ENCODE measurements at places on chromosomes 11 and 22.

- DNase-seq = no peak
These were observed 21.5 kb downstream of the PRRG4 start for GRCh38 chr11:32851251-32851650.

GRCh38 chr22:27220339-27220738, 563.0 kb downstream of the MIAT start:
- DNase-seq = no peak

GRCh38 chr11:111450480-111451320, 61.5 kb downstream of the BTG4 start:
- DNase-seq = no peak

- no peak for DNase-seq
These were observed 466.5 kb downstream of the FAM181B start for GRCh38 chr11:82267186-82267585.

GRCh38 chr11:26859416-26859815, 134.5 kb upstream of the FIBIN start:
- DNase-seq = no peak

DNA sequence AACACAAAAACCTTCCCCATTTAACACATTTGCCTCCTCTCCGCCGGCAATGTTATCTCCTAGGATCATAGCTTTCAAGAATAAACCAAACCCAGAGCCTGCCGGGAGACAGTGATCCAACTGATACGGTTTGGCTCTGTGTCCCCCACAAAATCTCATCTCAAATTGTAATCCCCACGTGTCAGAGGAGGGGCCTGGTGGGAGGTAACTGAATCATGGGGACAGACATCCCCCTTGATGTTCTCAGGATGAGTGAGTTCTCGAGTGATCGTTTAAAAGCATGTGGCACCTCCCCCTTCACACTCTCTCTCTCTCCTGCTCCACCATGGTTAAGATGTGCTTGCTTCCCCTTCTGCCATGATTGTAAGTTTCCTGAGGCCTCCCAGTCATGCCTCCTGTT, 33.3 kb downstream of the RBFOX2 start:
- DNase-seq = no peak

DNA sequence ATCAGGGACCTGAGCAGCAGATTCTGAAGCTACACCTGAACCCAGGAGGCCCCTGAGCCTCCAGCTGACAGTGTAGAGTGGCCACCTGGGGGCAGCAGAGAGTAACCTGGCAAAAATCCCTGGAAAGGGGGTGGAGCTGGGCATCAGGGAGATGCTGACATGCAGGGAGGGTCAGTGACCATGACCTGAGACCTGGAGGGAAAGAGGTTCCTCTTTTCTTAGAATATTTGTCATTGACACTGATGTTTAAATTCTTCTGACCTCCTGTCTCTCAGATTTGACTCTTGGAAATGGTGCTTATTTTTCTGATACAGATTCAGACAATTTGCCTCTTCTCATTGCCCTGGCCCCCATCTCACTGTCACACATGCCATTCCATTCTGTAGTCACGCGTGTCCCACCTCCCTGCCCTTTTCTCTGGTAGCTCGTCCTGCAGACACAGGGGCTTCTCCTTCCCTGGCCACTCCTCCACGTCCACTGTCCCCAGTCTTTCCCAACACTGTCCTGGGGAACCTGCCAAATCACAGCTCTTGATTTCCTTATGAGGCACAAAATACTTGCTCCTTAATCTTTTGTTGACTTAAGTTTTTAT, 117.2 kb upstream of the IGLL5 start:
- DNase-seq = peak; percentile 43

DNA sequence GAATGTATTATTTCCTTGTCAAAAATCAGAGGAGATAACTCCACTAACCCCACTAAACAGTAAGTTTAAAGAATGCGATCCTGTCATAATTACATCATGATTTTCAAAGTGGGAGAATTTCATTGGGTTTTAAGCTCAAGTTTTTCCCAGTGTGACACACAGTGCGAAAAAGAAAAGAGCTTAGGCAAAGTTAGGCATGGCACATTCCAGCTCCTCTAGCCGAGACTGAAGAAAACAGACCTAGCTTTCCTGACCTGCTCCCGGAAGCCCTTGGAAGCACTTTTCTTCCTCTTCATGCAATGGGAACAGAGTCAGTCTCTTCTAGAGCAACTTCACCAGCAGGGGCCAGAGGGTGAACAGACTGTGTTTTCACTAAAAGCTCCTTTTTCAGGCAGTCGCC, 76.6 kb upstream of the AKIP1 start:
- DNase-seq = no peak

DNA sequence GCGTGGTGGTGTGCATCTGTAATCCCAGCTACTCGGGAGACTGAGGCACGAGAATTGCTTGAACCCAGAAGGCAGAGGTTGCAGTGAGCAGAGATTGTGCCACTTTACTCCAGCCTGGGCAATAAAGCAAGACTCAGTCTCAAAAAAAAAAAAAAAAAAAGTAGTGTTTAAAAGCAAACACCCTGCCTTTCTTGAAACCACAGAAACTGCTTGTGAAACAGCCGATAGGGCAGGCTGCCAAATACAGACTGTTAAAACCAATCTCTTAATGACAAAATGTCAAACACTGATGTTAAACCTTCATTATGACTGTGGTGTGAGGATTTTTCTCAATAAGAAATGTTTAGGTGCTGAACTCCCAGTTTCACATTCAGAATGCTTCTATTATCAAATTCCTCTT, 27.3 kb downstream of the MARK2 start:
- DNase-seq = peak; percentile 56

DNA sequence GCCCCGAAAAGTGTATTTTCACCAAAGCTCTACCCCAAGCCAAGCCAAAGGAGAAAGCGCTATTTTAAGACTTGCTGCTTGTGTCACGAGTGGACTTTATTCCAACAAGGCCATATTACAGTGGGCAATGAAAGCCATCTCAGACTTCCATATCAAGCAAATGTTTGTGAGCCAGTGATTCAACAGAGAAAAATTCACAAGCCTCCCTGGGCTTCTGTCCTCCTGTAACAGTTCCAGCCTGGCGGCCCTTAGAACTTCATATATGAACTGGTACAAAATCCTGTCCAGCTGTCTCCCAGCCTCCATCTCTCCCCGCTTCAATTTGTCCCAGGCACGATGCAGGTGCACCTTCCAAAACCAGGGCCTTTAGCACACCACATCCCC, 11.2 kb downstream of the LARGE1 start:
- DNase-seq = no peak

DNA sequence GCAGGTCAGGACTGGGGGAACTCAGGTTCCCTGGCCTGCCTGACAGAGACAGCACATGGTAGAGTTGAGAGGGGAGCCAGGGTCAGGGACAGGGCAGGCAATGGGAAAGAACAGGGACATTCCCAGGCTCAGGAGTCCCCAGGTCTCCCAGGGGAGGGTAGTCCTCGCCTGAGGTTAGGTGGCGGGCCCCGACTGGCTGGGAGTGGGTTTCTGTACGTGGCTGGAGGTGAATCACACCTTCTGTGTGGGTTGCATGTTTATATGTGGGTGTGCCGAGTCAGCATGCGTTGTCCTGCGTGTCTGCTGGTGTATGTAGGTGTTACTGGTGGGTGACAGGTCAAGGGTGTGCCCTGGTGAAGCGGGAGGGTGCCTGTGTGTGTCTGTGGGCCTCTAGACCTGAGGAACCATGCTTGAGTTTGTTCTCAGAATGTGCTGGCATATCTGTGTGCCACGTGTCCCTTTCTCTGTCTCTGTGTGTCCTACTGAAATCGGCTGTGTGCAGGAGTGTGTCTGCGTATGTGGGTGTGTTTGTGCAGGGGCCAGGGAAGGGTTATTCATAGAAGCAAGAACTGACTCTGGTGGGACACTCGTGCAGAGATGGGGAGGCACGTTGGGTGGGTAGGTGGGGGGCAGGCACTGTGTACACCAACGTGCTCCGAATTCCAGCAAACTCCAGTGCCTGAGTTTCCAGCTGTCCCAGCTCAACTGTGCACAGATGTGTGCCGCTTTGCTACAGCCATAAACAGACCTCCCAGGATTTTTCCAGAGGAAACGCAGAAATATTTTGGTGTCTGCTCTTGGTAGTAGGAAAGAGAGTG, 23.8 kb upstream of the OAF start:
- DNase-seq = no peak

GRCh38 chr22:50325444-50326224, 1.2 kb downstream of the DENND6B start:
- DNase-seq = no peak

GRCh38 chr22:46536537-46537224, 739 bp downstream of the CELSR1 start:
- no peak for DNase-seq

DNA sequence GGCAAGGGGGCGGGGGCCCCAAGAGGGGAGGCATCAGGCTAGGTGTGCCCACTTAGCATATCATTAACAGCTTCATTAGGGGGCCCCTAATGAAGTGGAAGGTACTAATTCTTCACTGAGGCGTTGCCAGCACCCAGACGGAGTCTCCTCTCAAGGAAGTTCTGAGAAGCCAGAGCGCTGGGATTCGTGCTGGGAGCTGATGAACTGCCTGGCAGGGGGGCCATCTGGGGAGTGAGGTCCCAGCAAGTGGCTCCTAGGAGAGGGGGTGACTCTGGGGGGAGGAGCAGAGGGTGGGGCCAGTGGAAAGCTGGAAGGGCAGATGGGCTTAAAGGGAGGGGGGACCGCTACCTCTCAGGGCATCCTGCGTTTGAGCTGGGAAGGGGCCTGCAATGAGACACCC, 29.8 kb downstream of the DAGLA start:
- DNase-seq = no peak

DNA sequence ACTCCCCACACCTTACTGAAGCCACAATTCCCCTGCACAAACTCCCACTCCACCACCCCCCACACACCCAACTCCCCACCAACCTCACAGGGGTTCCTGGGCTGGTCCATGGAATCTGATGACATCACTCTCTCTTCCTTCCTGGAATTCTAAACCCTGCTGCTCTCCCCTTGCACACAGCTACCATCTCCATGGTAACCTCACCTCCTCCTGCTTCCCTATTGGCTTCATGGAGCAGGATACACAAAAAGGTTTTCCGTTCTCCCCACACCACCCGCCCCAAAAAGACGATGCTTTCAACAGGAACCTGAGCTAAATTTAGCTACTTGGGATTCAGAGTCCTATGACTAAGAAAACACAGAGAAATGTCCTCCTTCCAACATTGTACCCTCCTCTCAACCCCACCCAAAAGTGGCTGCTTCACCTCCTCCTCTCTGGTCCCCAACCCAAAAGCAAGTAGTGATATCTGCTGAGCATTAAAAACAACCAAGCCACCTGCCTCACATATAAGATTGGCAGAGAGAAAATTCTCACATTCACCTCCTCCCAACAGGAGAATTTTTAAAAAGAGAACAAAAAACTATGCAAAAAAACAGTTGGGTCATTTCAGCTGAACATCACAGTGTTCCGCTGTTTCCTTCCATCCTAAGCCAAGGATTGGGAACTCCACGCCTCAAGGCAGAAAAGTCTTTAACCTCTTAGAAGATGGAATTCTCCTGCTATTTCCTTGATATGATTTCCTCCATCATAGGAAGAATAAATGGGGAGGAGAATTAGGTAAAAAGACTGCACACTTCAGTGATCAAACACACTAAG, 66.9 kb downstream of the RBFOX2 start:
- no peak for DNase-seq

DNA sequence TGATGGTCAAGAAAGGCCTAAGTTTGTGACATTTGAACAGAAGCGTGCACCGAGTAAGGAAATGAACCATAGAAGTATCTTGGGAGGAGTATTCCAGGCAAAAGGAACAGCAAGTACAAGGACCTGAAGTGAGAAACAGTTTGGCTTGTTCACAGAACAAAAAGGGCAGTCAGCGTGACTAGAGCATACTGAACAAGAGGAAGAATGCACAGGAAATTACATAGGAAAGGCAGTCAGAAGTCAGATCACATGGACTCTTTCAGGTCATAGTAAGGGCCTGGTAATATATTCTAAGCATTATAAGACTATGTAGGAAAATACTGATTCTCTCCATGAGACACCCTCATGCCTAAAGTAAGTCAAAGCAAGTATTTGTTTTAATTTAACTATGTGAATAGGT, 52.3 kb upstream of the GAB2 start:
- DNase-seq = no peak

GRCh38 chr11:44960200-44960845, 9.6 kb upstream of the TP53I11 start:
- no peak for DNase-seq

DNA sequence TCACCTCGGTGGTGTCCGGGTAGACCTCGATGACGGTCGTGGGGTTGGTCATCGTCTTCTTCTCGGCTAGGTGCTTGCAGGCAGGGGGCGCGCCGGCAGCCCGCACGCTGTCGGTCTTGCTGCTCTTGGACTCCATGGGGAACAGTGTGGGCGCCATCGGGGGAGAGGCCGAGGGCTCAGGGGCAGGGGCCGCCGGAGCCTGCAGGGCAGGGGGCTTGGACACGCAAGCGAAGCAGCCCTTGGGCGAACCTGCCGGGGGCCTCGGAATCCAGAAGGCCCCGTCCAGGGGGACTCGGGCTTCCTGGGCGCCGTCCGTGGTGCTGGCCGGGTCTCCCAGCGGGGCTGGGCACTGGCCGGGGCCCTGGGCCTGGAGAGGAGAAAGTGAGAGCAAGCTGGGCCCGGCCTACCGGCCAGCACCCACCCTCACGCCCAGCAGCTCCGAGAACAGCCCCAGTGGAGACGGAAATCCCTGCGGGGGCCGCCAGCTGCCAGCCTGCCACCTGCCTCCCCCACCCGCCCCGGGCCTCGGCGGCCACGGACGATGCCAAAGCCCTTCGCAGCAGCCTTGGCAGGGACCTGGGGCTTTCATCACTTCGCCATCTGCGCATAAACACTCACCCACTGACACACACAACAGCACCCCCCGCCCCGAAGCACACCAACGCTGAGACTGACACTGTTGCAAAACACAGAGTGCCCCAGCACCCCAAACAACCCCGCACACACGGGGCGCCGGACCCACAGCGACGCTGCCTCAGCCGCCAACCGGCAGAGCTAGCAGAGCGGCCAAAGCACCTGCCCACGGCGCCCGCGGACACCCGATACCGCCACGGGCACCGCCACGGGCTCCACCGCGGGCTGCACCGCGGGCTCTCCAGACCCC, 2.4 kb downstream of the IFITM10 start:
- DNase-seq = no peak

GRCh38 chr11:119854521-119854920, 125.5 kb upstream of the NECTIN1 start:
- no peak for DNase-seq

GRCh38 chr11:1263010-1263409, 40.1 kb downstream of the MUC5B start:
- DNase-seq = no peak

- no peak for DNase-seq
These were observed 89.1 kb upstream of the CRYBB3 start for GRCh38 chr22:25110596-25110845.

DNA sequence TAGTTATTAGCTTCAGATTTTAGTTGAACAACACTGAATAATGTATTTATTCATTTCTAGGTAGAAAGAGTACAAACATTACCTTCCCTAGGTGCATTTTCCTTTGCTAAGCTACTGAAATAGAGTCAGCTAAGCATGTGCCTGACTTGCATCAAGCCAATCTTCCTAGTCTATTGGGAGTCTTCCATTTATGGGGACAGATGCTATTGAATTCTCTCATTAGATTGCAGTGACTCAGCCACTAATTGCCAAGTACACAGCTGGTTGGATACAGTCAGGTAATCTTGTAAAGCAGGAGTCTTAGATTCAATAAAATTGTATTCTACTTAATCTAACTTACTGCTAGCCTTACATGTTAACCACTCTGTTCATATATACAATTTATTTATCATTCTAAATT, 55.2 kb upstream of the RPS13 start:
- DNase-seq = no peak

Measured in stimulated activated CD4-positive, alpha-beta T cell treated with anti-CD3 and anti-CD28 coated beads, Interleukin-4, amount 100 ng/mL, for 4 hours (primary cell).